ENCODE measurements at places on chromosomes 5 and 9.

DNA sequence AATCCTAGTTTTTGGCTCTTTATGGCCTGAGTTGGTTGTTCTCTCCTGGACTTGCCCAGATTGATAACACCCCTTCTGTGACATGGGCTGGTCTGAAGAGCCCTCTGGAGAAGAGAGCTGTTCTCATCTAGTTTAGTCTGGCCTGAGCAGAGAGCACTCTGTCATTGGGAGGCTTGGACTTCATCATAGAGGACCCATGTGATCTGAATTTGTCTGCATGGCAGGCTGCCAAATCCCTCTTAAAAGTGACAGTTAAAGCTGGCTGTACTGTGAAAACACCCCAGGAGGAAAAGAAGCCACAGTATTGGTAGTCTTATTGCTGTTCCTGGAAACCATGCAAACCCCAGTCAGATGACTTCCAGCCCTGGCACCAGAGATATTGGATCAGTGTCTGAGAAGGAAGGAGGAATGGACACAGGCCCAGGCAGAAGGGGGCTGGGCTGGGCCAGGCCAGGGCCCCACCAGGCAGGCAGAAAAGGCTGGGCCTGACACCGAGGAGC, 3.7 kb upstream of the WDR31 start:
- peak; percentile 1 for DNase-seq

GRCh38 chr9:113564498-113565237, 101.1 kb downstream of the RGS3 start:
- DNase-seq, result no peak

DNA sequence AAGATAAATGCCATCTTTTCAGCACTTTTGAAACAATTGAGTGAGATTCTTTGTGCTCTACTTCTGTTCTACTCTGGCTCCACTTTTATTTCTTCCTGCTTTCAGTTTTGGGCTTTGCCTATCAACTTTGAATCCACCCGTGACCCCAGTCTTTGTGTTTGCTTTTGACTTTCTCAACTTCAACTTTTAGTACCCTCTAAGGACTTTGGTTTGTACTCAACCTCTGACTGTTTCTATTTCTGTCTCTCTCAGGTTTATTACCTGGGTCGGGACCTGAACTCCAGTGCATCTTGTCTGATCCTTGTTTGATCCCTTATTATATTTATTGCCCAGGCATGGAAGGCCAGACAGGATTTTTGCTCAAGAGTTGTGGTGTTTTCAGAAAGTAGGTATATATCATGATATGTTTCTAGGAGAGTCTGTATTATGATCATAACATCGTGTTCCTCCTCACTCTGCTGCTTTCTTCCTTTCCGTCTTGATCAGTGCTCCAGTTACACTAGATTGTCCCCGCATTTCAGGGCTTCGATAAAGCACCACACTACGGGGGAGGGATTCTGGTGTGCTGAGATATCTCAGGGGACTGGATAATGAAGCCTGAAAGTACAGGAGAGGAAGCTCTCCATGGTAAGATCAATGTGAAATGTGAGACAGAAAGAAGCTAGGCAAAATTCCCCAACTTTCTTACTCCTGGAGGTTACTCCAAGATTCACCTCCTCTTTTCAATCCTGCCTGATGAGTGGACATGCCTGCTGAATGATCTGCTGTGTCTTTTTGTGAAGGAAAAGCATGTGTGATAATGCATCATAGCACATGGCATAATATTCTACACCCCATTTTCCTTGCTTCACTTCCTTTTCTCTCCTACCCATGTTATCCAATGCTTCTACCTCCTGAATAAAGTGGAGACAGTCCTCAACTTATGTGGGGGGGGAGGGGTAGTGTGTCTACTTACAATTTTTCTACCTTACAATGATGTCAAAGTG, 155.5 kb upstream of the GRIN3A start:
- no peak for DNase-seq

DNA sequence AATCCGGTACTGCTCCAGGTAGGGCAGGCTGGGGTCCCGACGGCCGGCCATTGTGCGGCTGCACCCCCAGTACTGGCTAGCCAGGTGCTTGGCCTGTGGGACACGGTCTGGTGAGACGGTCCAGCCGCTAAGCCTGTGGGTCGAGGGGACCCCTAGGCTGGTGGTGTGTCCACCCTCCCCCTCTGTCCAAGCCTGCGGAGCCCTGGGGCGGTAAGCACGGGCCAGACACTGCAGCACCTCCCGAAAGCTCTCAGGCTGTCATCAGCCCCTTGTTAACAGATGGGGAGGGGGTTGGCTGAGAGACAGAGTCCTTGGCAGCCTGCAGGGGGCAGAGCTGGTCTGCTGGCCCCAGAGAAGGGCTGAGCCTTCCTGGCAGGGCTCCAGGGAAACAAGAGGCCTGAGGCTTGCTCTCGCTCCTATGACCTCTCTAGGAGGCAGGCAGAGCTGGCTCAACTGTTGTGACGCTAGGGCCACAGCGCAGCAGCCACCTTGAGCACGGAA, 11.8 kb upstream of the MRNIP start:
- peak; percentile 2 for DNase-seq

GRCh38 chr9:71521132-71521531, 247.2 kb downstream of the CEMIP2 start:
- DNase-seq, result no peak

DNA sequence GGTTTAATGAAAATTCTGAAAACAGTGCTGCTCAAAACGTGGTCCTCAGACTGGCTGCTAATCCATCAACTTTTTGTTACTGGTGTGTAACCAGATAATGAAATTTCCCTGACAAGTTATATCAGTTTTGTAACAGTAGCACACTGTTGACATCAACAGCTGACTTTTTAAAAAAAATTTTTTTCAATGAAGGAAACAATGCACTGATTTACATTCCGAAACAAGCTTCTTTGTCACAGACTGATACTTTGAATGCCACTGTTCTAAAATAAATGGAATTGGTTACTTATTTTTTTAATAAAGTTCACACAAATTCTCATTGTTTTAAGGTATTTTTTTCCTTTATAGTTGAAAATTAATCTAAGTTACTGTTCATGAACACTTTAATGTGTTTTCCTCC, 169.1 kb downstream of the NIPBL start:
- DNase-seq, result no peak

DNA sequence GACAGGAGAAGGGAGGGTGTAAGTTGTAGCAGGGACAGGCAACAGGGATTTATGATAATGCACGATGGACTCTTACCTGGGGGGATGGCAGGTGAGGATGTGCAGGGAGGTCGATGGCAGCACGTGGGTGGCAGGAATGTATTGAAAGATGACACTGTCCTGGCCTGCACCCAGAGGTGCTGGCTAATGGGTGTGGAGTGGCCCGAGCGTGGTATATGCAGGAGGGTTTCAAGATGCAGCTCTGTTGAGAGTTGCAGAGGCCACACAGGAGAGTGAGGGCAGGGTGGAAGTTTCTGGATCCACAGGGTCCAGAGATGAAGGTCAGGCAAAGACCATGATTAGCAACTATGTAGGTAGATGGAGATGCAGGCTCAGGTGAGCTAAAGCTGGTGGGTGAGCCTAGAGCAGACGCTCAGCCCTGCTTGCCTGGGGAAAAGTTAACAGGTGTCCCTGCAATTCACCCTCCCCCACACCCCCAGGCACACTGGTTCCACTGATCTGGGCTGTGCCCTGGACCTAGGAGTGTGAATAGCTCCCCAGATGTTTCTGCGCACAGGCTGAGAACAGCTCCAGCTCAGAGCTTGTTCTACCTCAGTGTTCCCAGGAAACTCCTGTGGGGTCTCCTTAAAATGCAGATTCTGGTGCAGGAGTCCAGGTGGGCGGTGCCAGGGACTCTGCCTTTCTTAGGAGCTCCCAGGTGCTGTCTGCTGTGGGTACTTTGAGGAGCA, 21.5 kb upstream of the S1PR3 start:
- DNase-seq, result no peak

GRCh38 chr5:35202319-35203111, 27.8 kb downstream of the PRLR start:
- no peak for DNase-seq

DNA sequence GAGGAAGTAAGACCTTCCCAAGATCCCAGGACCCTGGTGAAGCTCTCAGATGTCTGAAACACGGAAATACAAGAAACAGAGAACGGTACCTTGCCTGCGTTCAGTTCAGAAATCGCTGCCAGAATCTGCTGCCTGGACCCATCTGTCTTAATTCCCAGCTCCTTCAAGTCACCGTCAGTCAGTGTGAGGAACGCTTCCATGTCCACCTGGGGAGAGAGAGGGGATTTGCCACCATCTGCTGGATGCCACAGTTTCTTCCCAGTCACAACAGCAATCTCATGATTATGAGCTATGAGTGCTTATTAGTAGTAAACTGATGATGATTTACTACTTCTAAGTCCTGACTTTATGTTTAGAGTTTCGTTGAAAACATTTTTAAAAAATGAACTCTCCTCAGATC, 36.7 kb upstream of the GABBR2 start:
- DNase-seq, result no peak

DNA sequence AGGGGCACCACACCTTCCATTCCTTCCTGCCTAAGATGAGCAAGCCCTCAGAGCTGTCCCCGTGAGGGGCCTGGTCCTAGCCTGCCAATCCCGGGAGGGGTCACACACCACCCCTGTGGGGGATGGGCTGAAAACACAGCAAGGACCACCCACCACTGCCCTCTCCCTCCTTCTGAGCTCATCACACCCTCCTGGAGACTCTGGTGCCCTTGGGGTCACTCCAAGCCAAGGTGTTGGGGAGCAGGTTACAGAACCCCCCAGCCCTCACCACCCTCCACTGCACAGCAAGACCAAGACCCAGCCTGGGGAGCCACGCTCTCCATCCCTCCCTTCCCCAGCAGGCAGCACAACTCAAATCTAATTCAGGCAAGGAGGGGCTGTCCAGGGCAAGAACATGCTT, 60.5 kb upstream of the PPP1R26 start:
- DNase-seq, result no peak

DNA sequence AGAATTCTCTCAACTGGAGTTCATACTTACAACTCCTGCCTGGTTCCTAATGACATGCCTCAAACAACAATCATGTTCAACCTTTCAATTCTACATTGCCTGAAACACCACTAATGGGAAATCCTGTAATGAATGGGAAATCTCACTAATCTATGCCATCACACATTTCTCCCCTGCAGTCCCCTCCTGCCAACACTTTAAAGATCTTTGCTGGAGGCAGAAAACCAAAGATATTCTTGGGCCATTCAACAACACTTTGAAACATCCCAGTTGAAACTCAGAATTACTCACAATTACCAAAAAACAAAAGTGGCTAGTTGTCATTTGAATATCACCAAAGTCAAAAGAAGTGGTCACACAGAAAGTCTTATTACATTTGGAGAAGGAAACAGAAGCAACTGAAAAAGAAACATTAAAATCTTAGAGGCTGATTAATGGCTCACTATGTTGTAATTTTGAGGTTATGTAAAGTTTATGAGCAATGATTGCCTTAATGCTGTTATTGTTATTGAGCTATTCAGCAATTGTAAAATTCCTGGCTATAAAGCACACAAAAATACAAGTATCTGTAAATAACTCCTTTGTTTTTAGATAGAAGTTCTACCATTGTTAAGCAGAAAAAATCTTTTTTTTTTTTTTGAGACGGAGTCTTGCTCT, 313.4 kb upstream of the SLC30A5 start:
- no peak for DNase-seq

- DNase-seq, result no peak
Measured at GRCh38 chr5:91179018-91179417, 204.1 kb downstream of the ARRDC3 start.

DNA sequence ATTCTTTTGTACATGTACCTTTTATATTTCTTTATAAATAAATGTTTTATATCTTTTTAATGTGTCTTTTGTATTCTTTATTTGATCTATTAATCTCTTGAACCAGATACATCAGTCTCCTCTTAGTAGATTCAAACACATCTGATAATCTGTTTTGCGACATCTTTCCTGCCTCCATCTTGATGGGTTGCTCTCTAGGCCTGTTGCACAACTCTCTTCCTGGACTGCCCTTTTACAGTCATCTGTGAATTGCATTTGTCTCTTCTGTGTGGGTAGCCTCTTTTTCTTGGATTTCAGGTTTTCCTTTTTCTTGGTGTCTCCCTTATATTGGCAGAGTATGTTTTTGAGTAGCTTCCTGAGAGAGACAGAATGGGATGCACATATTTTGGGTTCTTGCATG, 6.2 kb downstream of the ZFYVE16 start:
- no peak for DNase-seq

GRCh38 chr9:15268782-15269181, 38.2 kb downstream of the TTC39B start:
- no peak for DNase-seq

DNA sequence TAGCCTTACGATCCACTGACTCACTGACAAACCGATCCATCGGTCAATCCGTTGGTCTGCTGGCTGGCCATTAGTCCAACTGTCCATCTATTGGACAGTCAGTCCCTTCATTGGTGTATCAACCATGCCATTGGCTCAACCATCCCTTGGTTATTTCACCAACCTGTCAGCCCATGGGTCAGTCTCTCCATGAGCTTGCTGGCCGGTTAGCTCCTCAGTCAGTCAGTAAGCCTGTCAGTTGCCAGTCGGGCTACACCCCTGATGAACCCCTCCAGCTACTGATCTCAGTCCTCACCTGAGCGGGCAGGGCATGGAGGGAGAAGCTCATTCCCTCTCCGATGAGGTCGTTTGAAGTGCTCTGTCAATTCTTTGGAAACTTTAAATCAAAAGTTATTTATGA, 166.5 kb downstream of the FGF18 start:
- DNase-seq, result no peak

DNA sequence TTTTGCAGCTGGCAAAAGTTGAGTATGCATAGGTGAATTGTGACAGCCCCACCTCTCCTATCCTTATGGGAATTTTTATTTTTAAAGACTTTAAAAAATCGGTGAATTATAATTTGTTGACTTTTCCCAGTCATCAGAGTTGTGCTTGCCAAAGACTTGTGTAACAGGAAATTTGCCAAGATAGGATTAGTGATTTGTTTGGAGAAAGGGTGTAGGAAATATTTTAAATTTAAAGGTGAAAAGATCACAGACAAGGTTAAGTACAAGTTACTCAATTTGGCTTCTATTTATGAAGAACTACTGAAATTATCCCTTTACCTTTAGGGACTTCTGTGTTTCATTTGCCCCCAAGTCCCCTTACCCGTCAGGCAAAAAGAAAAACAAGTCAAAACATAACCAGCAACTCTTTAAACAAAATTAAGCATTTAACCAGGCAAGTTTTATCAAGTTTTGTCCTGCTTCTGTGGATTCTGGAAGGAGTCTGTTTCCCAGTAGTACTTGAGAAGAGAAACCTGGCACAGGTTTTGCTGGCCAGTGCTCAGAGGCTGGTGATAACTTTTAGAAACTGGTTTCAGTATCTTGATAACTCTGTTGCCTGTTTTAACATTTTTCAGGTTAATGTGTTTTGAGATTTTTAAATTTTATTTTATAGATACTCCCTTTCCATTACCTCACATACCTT, 285.4 kb downstream of the MAST4 start:
- DNase-seq, result no peak

- DNase-seq, result no peak
Measured at GRCh38 chr5:74579215-74579614, 61.3 kb downstream of the ENC1 start.

- DNase-seq, result no peak
Measured at GRCh38 chr5:175609526-175609925, 48.3 kb upstream of the HRH2 start.

- no peak for DNase-seq
Measured at GRCh38 chr5:159775890-159776289, 140.4 kb upstream of the ADRA1B start.

- DNase-seq, result peak; percentile 5
Measured at GRCh38 chr9:95854386-95855020, 21.0 kb upstream of the ERCC6L2 start.

Measured in NCI-H446 treated with DMSO at 0.1 percent for 48 hours (cell line).